ENCODE measurements at places on chromosomes 11 and 22.

DNA sequence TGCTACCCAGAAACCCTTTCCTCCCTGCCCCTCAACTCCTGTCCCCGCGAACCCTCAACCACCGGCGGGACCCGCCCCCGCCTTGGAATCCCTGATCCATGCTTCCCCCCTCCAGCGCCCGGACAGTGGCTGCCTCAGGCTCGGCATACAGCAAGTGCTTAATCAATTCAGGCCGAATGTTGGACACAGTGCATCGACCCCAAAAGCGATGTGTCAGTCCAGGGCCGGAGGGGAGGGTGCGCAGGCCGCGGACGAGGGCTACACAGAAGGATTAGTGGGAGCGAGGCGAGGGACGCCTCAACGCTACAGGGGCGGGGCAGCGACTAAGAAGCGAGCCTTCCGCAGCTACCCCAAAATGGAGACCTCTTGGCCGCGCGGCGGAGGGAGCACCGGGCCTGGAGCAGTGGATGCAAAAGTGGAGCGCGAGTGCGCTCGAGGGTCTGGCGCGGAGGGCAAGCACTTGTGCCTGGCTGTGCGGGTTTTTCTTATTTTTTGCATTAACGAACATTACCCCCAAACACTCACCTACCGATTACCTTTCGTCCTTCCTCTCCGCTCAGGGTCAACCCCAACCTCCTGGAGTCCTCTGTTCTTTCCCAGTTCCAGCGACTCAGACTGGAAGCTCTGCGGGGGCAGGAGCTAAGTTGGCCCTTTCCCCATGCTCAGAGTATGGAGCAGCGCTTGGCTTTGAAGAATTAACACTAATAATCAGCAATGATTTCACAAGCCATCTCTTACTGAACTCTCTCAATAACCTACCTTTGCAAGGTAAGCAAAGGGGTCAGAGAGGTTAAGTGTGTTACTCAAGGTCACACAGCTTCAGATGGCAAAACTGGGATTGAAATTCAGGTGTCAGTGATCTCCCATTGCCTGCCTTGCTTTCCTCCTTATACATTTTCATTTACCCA lies 30.0 kb upstream of the WNT11 start:
- DNase-seq: peak; percentile 3

- no peak for DNase-seq
These were observed 36.2 kb upstream of the FJX1 start for GRCh38 chr11:35582033-35582432.

DNA sequence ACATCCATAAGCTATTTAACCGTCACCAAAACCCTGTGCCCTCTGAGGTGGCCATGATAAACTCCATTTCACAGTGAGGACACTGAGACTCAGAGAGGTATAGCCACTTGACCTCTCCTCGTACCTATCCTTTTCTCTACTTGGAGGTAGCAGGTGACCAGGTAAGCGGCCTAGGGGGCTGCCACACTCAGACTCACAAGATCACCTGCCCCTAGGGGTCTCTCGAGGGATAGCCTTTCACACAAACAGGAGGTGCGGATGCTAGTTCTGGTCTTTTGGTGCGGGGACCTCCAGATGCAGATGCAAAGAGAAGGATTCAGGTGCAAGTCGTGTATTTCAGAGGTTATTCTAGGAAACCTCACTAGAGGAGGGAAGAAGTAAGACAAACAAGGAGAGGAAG lies 14.6 kb downstream of the MS4A18 start:
- DNase-seq: no peak

DNA sequence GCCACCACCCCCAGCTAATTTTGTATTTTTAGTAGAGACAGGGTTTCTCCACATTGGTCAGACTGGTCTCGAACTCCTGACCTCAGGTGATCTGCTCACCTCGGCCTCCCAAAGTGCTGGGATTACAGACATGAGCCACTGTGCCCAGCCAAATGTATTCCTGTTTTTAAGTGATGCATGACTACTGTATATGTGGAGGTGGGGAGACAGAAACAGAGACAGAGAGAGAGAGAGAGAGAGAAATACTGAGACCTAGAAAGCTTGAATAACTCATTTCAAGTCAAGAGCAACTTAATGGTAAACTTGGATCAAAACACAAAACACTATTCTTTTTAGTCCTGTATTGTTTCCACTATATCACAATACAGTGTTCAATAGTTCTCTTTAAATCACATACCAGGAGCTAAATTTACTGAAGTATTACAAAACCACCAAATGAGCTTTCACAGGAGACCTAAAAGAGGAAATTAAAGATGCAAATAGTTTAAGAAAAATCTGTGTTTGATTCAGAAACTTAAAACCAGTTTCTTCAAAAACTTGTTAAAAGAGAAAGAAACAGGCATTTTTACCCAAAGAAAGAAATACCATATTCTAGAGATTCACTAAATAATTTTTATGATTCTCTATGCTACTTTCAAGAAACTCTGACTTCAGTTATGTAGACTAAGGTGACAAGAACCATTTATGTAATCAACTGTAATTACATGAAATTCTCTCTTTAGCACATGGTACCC lies 188.7 kb downstream of the ETS1 start:
- no peak for DNase-seq

DNA sequence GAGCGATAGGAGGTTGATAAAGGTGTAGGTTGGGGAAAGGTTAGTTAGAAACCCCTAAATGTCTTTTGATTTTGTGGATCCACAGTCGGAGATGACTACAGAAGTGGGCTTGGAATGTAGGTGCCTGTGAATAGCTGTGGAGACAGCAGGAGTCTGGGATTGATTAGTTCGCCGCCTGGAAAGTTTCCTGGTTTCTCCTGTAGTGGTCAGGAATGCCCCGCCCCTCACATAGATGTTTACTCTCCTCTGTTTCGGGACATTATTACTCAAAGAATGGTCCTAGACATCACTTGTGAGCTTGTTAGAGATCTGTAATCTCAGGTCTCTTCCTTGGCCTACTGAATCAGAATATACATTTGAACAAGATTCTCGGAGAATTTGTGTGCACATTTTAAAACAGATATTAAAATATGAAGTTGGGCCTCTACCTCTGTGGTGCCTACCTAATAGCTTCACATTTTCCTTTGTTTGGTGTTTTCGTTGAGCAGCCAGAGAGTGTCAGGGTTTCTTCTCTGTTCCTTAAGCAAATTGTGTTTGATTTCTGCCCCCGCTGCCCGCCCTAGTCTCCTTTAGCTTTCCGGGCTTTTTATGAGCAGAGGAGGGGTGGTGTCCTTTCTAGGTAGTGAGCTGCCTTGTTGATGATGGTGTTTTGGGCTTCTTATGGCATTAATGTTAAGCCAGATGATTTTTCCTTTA lies 89.4 kb downstream of the PPP6R3 start:
- peak; percentile 45 for DNase-seq

GRCh38 chr11:101436511-101437142 lies 147.2 kb downstream of the TRPC6 start:
- peak; percentile 16 for DNase-seq

- no peak for DNase-seq
These were observed 124.3 kb downstream of the PLEKHA7 start for GRCh38 chr11:16889905-16890304.

GRCh38 chr22:28024422-28024888 lies 105.4 kb upstream of the PITPNB start:
- DNase-seq: no peak

DNA sequence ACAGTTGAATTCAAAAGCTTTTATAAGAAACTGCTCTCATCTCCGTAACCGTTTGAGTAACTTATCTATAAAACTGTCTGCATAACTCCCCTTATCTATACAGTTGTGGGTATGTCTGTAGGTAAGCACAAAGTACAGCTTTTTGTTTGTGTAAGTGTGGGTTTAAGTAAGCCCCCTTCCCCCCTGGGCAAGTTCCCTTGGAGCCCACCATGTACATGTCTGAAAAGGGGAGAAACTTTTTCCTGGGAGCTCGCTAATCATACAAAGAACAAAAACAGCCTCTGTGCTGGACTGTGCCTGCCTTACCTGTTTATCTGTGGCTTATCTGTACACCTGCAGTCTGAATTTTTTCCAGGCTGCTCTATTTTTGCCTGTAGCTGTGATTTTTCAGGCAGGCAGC lies 36.3 kb upstream of the TMEM45B start:
- no peak for DNase-seq

GRCh38 chr11:124961972-124962609 lies 8.1 kb downstream of the CCDC15 start:
- peak; percentile 80 for DNase-seq

GRCh38 chr11:118055966-118056365 lies 20.9 kb upstream of the TMPRSS4 start:
- no peak for DNase-seq

DNA sequence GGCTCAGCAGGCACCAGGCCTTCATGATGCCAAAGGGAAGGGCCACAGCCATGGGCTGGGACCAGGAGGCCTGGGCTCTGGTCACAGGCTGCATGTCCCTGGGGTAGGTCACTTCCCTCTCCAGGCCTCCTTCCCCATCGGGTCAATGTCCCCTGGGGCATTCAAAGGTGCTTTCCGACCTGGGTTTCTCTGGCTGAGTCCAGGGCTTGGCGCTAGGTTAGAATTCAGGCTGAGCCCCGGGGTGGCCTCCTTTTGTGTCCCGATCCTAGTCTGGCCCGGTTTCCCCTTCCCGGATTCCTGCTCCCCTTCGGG lies 12.2 kb downstream of the MAFF start:
- DNase-seq: no peak

DNA sequence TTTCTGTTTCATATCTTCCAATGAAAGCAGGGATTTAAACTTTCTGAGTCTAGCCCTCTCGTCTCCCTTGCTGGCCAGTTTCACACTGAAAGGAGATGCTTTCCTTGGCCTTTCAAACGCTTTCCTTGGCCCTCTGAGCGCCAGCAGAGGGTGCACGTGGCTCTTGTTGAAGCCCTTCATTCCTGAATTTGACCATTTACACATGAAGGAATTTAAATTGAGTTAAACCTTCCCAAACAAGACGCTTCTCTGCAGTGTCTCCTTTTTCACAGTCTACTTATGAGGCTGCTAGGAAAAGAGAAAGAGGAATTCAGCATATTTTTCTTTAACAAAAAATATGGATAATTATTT lies 21.6 kb downstream of the NNMT start:
- no peak for DNase-seq

DNA sequence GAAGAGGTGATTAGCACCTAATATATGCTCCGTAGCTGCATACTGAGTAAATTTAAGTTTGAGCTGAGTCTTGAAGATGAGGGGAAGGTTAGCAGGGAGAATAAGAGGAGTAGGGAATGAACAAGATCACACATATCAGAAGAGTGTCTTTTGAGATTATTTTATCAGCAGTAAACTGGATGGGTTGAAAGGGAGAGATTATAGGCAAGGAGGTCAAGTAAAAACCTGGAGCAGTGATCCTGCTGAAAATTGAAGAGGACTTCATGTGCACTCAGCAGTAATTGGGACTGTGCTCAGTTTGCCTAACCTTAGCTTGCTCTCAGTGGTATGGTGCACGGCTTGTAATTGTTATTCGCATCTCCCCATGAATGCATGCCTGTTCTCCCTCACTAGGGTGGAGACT lies 79.5 kb upstream of the PICALM start:
- no peak for DNase-seq

DNA sequence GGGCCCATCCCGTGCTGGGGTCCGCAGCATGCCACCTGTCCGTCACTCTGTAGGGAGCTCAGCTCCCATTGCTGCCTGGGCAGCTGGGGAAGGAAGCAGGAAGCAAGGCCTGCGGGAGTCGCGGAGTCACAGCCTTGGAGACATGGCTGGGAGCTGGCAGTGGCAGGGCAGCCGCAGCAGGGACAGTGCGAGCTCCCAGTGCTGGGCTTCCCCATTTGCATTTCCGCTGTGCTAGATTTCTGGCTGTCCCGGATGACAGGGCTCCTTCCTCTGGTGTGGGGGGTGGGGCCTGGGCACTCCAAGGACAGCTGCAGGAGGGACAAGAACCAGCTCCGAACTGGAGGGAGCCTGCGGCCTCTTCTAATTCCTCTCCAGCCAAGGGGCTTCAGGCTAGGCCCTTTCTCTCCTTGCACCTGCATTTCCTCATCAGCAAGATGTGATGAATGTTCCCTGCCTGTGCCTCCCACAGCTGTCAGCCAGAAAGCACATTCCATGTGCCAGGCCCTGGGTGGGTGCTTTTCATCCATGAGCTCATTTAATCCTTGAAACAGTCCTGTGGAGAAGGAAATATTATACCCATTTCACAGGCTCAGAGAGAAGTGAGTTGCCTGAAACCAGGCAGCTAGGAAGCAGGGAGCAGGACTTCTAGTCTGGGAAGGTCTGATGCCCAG lies 48.0 kb downstream of the MYO7A start:
- no peak for DNase-seq

- no peak for DNase-seq
These were observed 31.5 kb upstream of the KRTAP5-7 start for GRCh38 chr11:71495286-71496230.

GRCh38 chr11:131909426-131910177 lies 539.2 kb downstream of the NTM start:
- no peak for DNase-seq

- DNase-seq: no peak
These were observed 29.6 kb downstream of the CAT start for GRCh38 chr11:34468209-34468841.

- DNase-seq: no peak
These were observed 19.4 kb upstream of the CABP7 start for GRCh38 chr22:29700206-29700899.

GRCh38 chr11:83061883-83062282 lies 9.8 kb downstream of the RAB30 start:
- DNase-seq: no peak

Measured in dermis microvascular lymphatic vessel endothelial cell (primary cell).